ENCODE measurements at places on chromosomes 13 and 19.

DNA sequence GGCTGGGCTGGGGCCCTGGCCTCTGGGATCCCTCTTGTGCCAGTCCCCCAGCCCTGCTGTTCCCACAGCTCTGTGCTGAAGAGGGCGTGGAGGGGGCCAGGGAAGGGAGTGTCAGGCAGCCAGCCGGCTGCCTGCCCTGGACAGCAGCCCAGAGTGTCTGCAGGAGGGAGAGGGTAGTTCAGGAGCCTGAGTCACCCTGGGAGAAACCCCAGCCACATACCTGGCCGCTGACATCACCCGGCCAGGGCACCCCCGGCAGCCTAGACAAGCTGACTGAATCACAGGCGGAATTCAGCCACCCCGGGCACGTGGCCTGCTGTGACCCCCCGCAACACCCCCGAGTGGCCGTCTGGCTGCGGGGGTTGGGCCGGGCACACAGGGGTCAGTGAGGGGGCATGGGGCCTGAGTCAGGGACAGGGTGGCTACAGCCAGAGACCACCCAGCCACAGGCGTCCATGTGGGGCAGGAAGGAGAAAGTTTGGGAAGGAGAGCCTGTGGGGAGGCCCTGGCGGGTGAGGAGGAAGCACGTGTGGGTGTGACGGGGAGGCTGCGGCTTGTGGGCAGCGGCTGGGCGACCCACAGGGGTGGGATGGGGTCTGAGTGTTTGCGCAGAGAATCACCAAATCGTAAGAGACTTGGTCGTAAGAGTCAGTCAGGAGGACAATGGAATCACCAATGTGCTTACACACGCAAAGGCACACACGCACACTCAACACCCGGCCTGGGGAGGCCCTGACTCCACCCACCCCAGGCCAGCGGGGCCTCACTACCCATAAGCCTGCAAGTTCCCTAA, 11.9 kb upstream of the FOSB start:
- peak; percentile 78 for DNase-seq

DNA sequence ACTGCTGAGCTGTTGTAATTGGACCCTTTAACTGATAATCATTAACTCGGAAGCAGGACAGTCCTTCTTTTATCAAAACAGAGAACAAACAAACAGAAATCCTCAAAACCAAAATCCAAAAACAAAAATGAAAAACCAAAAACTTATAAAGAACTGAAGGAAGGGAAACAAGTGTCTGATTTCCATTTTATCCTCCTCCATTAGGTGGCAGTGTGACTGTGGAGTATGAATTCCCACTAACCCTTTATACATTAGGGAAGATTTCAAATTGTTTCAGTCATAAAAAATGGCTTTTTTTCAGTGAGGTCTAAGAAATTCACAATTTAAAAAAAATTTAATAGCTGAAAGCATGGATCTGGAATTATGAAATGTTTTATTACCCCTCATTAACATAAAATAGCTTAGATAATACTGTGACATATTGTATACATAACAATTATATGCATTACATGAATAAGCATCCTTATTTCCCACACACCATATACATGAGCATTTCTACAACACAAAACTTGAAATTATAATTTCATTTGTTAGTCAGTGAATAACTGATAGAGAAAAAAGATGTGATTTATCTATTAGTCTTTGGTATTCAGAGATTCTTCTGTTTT, 1074.3 kb upstream of the PCDH9 start:
- no peak for DNase-seq

GRCh38 chr13:105904034-105904742, 631.3 kb downstream of the EFNB2 start:
- DNase-seq, result no peak

- no peak for DNase-seq
These were observed 490.8 kb downstream of the FOXO1 start for GRCh38 chr13:40175639-40176038.

DNA sequence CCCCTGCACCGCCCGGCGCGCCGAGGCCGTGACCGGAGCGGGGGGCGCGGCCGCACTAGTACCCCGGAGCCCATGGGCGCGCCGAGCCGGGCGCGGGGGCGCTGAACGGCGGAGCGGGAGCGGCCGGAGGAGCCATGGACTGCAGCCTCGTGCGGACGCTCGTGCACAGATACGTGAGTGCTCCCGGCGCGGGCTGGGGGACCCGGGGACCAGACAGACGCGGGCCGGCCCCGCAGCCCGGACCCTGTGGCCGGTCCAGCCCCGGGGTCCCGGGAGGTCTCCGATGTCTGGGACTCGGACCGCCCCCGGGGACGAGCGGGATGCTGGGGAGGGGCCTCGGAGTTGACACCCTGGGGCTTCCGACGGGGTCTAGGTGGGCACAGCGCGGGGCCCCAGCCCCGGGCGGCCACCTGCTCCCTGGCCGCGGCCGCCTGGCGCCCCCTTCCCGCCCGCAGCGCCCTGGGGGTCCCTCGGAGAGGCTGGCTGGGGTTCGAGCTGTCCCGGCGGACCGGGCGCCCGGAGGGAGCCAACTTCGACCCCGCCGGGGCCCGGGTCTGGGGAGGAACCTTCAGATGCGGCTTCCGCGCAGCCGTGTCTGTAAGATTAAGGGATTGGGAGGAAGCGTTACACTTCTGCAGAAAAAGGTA, 568 bp downstream of the ATP11A start:
- DNase-seq, result peak; percentile 12

DNA sequence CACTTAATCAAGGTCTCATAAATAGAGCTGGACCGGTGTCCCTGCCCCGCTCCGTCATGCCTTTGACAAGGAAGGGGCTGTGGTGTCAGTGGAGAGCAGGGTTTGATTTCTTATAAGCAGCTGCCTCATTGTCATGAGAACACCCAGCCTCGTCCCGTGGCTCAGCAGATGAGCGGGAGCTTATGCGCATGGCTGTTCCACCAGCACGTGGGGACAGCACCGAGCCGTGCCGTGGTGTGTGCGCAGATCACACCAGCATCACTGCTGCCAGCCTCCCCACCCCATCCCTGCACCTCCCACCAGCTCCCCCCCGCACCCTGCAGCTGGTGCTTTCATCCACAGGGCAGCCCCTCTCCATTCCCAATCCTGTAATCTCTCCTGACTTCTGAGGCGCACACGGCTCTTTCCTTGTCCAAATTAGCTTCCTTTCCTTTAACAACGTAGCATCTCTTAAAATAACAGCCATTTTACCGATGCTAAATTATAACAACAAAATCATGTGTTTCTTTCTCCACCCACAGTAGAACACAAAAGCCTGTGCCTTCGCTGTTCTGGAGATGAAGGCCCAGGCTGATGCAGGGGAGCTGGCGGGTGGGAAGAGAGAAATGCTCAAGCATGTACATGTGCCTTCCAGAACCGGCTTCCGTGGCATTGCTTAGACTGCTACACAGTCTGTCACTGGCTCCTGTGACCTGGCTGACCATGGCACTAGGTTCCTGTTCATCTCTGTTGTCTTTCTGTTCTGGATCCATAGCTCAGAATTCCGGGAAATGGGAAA, 96.8 kb downstream of the RAB20 start:
- DNase-seq, result no peak

GRCh38 chr19:23802290-23802689, 43.6 kb upstream of the ZNF681 start:
- peak; percentile 36 for DNase-seq

- no peak for DNase-seq
These were observed 535 bp downstream of the BSG start for GRCh38 chr19:572743-573518.

DNA sequence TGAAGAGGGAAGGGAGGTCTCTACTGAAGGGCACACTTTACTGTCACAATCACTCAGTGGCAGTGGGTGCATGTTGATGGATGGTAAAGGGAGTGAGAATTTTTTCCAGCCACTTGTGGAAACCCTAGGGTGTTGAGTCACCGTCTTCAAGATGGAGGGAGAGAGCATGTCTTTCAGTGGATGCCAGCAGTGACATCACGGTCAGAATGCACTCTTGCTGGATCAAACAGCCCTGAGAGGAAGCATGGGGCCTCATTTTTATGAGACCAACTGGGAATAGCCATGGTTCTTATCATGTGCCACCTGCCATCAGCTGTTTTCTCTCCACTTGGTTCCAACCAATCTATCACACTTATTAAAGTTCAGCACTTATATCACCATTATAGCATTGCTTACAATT, 182.5 kb downstream of the KCNRG start:
- no peak for DNase-seq

DNA sequence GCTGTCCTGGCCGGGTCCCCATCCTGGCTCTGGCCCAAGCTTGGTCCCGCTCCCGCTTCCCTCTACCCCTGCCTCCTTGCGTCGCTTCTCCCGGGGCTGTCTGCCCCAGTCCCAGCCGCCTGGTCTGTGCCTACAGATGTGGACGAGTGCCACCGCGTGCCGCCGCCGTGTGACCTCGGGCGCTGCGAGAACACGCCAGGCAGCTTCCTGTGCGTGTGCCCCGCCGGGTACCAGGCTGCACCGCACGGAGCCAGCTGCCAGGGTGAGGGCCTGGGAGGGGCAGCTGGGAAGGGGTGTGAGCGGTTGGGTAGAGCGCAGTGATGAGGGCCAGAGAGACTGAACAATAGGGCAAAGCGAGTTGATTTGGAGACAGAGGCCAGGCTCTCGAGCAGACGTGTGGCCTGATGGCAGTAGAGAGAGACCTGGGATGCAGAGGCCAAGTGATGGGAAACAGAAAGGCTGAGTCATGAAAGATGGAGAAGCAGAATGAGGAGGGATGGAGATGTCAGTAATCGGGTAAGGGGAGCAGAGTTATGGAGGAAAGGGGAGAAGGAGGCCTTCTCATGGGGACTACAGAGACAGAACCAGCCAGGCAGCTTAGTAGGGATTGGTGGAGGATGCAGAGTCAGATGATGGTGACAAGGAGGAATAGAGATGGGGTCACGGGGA, 9.4 kb downstream of the LTBP4 start:
- peak; percentile 74 for DNase-seq

DNA sequence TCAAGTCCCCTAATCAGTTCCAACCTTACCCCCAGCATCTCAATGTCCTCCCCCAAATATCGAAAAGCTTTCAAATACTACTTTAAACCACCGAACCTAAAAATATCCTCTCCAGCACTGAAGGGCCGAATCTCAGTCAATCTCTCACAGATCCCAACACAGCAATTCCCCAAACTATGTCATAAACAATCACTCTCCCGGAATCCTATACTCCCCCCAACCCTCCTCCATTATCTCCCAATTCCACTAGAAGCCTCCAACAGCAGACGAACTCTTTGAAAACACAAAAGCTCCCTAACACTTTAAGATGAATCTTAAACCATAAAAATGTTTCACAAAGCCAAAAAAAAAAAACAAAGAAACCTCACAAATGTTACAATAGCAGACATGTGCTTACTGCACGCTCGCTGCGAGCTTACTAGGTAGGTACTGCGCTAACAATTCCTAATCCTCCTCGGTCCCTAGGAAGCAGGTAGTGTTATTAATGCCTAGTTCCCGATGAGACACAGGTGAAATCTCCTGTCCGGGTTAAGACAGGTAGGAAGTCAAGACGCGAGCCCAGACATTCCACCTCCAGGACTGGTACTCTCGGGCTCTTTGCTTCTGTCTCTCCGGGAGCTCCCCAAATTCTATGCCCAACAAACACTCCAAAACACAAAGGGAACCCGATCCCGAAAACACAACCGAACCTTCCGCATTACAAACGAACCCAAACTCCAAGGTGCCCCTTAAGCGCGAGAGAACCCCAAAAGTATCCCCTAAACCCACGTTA, 14.2 kb downstream of the FBXO46 start:
- no peak for DNase-seq

DNA sequence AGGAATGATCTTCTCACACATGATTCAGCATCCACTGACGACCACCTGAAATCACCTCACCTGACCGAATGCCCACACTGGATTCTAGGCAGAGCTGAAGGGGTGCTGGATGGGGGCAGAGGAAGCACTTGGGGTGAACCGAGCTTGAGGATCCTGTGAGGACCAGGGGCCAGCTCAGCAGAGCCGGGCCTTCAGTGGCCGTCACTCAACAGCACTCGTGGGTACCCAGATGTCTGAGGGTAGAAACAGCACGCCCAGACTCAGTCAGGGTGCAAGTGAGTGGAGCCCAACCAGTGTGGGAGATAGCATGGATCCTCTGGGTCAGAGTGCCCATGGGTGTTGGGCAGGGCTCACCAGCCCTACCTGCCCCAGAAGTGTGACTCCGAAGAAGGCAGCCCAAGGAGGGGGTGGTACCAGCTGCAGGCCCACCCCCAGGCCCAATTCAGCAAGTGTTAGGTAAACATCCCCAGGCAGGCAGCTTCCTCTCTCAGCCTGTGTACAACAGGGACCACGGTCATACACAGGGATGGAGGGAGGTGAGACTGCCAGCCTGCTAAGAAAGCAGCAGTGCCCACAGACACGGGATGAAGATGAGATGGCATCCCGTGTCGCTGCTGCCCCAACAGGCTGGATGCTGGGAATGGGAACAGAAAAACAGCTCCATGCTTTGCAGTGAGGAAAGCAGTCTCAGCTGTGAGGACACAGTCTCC, 16.6 kb downstream of the GJA3 start:
- no peak for DNase-seq

DNA sequence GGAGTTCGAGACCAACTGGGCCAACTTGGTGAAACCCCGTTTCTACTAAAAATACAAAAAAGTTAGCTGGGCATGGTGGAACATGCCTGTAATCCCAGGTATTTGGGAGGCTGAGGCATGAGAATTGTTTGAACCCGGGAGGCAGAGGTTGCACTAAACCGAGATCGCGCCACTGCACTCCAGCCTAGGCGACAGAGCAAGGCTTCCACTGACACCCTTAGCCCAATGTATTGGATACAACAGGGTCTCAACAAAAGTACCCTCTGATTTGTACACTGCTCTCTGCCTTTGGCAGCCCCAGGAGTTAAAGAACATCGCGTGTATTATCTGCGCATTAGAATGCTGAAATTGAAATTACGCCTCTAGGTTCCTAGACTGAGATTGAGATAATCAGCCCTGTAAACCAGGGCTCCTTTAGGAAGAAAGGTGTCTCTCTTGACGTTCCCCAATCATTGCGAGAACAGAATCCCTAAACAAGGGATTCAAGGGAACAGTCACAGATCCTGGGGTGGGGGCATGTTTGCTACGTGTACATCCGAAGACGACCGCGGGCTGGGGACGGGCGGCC, 21.9 kb downstream of the IPO5 start:
- DNase-seq, result no peak

DNA sequence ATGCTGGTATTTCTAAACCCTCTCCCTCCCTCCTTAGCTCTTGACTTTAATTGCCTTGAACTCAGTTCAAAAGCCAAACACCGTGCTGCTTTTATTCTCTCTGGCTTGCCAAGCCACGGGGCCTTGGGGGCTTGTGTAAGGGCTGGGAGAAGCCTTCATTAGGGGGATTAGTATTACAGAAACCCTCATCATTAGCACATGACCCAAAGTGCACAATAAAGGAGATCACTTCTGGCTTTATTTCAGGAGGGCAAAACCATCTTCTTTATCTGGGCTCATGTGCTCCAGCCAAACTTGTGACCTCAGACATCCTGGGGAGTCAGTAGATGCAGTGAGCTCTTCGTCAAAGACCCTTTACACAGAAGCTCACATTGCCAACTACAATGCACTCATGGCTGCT, at the start of gene DCT:
Gene DCT, minus strand, starts transcription at position 67 of the 400 bp plus-strand sequence. CDS start 427 bp downstream, outside the sequence.
- DNase-seq, result no peak

DNA sequence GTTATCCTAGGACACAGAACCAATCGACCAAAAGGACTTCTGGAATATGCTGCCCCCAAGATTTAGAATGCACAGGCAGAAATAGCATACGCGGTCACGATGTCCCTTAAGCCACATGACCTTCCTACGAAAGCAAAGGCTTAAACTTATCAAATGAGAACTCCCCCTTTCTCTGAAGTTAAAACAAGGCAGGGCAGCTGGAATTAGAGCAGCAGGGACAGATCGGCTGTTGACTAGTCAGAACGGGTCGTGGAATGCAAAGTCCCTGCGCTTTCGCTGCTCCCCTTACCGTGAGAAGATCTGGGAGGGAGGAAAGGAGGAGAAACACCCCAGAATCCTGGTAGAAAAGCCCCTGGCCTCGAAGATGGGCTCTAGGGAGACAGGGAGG, 799 bp upstream of the USPL1 start:
- DNase-seq, result peak; percentile 80

Data from CD4-positive, alpha-beta T cell treated with Interleukin-10 for 1 hour (primary cell).